ENCODE measurements at places on chromosomes 2 and 18.

- no peak for DNase-seq
These were observed 83.5 kb downstream of the AOX1 start for GRCh38 chr2:200669308-200669707.

DNA sequence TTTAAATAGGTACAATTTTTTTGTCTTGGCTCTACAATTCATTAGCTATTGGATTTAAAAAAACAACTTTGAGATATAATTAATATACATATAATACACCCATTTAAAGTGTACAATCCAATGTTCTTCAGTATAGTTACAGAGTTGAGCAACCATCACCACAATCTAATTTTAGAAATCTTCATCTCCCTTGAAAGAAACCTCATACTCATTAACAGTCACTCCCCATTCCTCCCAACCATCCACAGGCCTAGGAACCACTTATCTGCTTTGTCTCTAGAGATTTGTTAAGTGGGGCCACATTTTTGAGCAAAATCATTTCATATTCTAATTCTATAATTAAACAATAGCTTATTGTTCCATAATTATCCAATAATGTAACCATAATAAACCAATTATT lies 32.6 kb downstream of the MRPL33 start:
- DNase-seq = no peak

DNA sequence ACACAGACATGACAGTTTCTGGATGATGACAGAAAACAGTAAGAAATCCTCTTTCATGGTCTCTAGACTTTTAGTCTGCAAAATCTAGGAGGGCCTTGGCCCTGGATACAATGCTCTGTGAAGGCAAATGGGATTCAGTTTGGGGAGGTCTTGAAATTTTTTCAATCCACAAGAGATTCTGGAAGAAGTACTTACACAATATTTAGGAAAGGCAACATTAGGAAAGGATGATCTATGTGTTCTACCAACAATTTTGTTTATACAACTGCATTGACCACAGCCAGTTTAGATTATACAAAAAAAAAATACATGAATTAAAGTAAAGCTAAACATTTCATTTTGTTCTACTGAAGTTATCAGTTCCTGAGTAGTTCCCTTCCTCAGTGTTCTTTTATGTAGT lies 208.0 kb downstream of the SRBD1 start:
- DNase-seq = no peak

GRCh38 chr2:9745153-9745899 lies 97.9 kb upstream of the TAF1B start:
- DNase-seq = no peak

DNA sequence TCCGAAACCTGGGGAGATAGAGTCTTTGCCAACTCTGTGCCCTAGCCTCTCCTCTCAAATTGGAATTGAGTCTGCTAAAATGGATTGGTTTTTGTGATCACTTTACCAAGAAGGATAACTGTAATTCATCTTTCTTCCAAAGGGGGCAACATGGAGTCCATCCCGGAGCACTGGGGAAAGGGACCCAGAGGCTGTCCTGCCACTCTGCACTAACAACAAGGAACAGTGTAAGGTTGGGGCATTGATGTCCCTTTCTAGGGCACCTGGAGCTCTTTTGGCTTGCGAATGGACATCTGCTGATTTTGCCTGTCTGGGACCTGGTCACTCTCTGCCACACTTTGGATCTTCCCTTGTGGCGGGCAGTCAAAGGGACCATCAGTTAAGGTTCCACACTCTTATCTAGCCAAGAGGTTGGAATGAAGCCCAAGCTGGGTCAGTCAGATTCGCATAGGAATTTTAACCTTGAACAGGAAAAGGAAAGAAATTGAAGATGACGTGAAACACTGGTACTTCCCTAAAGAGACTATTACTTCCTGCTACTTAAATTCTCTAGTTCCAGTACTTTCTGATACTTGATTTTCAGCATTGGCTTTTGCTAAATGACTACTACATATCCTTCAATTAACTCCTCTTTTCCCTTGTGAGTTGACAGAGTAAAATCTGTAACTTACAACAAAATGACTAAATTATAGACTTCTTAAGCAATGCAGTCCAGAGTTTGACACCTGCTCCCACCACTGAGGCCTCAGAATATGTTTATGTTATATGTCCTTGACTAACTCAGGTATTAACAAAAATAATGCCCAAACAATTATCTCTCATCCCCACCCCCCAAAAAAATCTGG lies 64.7 kb upstream of the KLF7 start:
- DNase-seq = no peak

DNA sequence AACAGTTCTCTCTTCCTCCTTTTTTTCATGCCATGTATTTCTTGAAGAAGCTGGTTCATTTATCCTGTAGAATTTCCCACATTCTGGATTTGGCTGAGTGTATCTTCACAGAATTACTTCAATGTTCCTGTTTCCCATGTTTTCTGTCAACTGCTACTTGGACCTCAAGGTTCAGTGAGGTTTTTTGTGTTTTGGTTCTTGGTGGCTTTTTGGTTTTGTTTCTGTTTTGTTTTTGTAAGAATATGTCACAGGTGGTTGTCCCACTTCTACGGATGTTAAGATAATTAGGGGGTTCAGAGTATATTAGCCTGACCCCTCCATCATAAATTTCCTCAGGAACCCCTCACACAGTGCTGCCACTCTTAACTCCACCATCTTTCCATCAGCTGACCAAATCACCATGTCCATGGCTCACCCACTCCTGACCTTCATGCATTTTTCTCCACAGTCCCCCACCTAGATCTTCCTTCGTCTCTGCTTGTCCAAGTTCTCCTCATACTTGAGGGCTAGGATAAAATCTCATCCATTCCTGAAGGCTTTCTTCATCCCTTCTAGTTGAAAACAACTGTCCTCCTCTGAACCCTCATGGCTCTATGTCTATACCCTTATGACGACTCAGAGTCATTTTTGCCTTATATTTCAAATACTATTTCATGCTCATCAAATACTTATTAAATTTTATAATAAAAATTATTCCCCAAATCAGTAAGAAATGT lies 40.4 kb downstream of the PLEKHM3 start:
- DNase-seq = no peak

- no peak for DNase-seq
These were observed 91.1 kb upstream of the ANKRD30BL start for GRCh38 chr2:132252894-132253264.

GRCh38 chr18:44699572-44700261 lies 19.0 kb downstream of the SETBP1 start:
- no peak for DNase-seq

GRCh38 chr18:24398540-24398939 lies 916 bp upstream of the OSBPL1A start:
- DNase-seq = peak; percentile 11

GRCh38 chr2:239954166-239955086 lies 70.7 kb downstream of the NDUFA10 start:
- DNase-seq = no peak

- DNase-seq = no peak
These were observed 15.8 kb upstream of the AAK1 start for GRCh38 chr2:69659349-69659748.

GRCh38 chr18:59730896-59731295 lies 33.7 kb upstream of the CCBE1 start:
- no peak for DNase-seq

- no peak for DNase-seq
These were observed 41.8 kb downstream of the TCF7L1 start for GRCh38 chr2:85174943-85175342.

GRCh38 chr2:190540048-190540447 lies 5.5 kb upstream of the NEMP2 start:
- no peak for DNase-seq

DNA sequence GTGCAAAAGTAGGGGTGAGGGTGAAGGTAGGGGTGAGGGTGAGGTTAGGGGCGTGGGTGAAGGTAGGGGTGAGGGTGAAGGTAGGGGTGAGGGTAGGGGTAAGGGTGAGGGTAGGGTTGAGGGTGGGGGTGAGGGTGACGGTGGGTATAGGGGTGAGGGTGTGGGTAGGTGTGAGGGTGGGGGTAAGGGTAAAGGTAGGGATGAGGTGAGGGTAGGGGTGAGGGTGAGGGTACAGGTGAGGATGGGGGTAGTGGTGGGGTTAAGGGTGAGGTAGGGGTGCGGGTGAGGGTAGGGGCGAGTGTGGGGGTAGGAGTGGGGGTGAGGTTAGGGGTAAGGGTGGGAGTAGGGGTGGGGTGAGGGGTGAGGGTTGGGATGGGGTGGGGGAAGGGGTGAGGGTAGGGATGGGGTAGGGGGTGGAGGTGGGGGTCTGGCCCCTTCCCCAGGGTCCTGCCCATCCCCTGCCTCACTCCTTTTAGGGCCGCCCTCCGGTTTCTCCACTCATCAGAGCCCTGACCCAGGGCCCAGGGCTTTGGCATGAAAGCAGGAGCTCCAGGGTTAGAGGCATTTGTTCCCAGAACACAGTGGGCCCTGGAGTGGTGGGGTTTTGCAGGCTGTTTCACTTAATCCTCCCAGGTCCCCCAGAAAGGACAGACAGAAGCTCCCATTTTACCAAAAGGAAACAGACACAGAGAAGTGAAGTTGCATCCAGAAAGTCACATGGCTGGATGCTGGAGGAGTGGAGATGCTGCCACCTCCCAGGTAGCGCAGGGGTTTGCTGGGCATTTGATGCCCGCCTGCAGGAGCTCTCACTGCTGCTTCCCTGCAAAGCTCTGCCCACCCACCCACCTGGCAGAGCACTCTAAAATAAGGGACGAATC lies 26.9 kb downstream of the SNORC start:
- no peak for DNase-seq

- DNase-seq = no peak
These were observed 266.3 kb downstream of the TWIST2 start for GRCh38 chr2:239114119-239114581.

GRCh38 chr2:52402128-52402527 lies 1365.5 kb upstream of the CHAC2 start:
- no peak for DNase-seq

GRCh38 chr2:143954186-143954585 lies 565.7 kb downstream of the ZEB2 start:
- no peak for DNase-seq

GRCh38 chr2:216690456-216690852 lies 4.9 kb downstream of the IGFBP5 start:
- DNase-seq = no peak

DNA sequence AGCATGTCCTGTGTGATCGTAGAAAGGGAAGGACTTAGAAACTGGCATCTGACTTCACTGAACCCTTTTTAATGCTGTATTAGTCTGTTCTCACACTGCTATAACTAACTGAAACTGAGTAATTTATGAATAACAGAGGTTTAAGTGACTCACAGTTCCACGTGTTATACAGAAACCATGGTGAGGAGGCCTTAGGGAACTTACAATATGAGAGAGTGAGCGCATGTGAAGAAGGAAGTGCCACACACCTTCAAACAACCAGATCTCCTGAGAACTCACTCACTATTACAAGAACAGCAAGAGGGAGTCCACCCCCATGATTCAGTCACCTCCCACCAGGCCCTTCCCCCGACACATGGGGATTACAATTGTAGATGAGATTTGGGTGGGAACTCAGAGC lies 811.3 kb downstream of the CPS1 start:
- DNase-seq = no peak

- DNase-seq = peak; percentile 41
These were observed 133.2 kb upstream of the EPHA4 start for GRCh38 chr2:221705185-221705877.

- DNase-seq = peak; percentile 55
These were observed 106.4 kb downstream of the POLE4 start for GRCh38 chr2:75064691-75065396.

- no peak for DNase-seq
These were observed 641.7 kb downstream of the CBLN2 start for GRCh38 chr18:71902482-71902881.
